Stimulated activated CD8-positive, alpha-beta memory T cell treated with anti-CD3 and anti-CD28 coated beads, Interleukin-15, amount 100 ng/mL, for 24 hours (primary cell): ENCODE measurements at places on chromosomes 5 and 9.

DNA sequence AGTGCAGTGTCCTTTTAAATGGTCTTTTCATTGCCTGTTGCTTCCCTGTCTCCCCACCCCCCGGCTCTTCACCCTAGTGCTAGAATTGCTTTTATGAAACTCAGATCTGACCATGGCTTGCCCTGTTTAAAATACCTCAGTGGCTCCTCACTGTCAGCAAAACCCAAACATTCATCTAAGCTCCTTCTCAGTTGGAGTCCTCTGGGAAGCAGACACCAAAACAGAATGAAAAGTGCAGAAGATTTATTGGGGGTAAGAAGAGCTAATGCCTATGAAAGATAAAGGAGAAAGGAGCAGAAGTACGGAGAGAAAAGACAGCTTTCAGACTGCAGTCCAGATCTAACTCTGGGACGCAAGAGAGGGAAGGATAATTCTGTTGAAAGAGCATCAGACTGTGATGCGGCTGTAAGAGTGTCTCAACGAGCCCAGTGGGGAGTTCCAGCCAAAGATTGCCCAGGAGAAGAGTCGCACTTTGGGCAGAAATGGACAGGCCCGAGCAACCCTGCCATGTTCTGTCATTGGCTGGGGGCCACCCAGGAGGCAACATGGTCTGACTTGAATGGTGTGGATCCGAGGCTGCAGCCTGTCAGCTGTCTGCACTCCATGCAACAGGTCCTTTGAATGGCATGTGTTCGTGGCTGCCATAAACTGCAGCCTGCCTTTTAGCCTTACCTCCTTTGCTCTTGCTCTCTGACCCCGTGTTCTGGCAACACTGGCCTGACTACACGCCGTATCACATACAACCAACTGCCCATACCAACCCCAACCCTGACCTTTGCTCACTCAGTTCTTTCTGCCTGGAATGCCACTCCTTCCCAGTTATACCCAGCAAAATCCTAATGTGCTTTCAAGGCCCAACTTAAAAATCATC, 55.9 kb downstream of the IRF1 start:
- DNase-seq = no peak

DNA sequence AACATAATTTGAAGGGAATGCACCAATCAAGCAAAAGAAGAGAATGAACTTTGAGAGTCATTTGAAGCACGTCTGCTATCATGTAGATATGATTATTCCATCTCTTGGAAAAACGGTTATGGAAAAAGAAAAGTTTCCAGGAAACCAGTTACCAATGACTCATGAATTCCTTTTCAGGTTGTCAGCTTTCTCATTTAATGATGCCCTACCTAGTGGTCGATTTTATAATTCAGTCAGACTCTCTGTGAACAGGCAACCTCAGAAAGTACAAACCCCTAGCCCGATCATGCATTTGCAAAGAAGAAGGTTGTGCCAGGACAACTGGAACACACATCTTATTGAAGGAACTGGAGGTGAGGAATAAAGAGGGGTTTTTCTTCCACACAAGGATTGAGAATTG, 355.1 kb upstream of the GRIA1 start:
- DNase-seq = no peak

GRCh38 chr9:22073349-22073748, 64.2 kb upstream of the CDKN2B start:
- DNase-seq = no peak

DNA sequence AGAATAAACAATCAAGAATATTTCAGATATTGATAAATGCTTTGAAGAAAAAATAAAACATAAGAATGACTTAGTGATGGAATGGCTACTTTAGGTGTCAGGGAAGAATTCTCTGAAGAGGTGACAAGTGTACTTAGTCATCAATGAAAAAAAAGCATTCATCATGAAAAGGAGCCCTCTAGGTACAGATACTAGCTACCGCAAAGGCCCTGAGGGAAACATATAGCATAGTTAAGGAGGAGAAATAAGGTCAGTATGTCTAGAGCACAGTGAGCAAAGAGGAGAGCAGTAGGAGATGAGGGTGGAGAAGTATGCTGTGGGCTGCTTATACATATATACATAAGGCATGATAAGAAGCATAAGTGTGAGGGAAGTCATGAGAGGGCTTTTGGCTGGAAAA, 41.8 kb downstream of the CSF2 start:
- DNase-seq = no peak

GRCh38 chr5:32123058-32123805, 50.9 kb downstream of the GOLPH3 start:
- no peak for DNase-seq

DNA sequence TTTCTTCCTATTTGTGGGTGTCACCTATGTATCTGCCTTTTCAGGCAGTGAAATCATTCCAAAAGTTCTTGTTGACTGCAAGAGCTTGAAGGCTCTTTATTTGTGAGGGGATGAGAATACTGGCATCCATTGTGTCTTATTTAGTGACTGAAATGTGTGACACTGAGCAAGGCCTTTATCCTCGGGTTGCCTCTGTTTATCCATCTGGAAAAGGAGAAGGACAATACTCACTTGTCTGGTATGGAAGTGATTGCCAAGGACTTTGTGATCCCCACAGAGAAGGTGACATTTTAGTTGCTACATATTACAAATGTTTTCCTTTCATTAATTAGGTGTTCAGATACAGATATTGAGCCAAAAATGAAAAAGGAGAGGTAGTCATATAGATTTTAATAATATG, 80.2 kb downstream of the ARRDC3 start:
- DNase-seq = no peak

DNA sequence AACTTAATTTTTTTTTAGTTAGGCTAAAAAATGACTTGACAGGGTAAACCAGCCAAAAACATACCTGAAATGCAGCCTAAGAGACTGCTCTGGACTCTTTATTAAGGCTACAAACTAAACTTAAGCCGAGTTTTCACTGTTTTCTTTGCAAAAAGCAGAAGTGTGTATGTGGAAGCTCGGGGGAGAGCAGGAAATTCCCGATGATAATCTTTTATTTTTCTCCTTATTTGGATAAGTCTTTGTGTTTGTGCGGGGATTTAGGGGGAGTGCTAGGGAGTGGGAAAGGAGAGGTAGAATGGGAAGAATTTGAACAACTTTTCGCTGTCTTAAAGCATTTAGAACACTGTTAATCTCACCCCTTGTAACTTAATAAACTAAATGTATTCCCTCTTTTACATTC, 30.7 kb upstream of the GPR21 start:
- no peak for DNase-seq

DNA sequence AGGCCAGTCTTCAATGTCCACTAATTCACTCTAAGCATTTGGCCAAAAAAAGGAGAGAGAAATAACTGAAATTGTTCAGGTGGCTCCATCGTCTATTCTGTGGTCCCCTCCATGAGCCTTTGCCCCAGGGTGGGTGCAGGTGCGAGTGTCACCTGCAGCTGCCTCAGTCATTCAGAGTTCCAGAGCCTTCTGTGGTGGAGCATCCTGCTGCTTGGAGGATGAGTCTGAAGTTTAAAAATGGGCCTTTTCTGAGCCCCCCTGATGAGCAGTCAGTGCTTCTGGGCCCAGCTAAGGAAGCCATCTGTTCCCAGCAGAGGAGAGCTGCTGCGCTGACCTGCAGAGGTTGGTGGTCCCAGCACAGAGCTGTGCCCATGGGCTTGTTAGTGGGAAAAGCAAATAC, 48.2 kb downstream of the NDST1 start:
- no peak for DNase-seq

GRCh38 chr9:115992834-115993233, 160.8 kb upstream of the PAPPA start:
- DNase-seq = no peak

DNA sequence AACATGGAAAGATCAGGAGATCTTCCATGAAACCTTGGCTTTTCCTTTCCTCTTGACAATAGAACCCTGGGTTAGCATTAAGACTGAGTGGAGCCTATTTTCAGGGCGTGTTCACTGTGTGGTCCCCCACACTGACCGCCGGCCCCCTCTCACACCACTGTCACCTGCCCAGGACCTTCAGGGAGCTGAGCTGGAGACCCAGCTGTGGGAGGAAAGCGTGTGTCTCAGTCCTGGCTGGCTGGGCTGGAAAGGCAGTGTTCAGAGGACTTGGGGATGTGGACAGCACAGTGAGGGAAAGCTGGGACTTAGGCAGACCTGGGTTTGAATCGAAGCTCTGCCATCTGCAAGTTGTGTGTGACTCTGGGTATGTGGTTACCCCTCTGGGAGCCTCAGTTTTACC, 268.1 kb downstream of the NSG2 start:
- no peak for DNase-seq

GRCh38 chr5:115264786-115265185, 2.1 kb upstream of the PGGT1B start:
- no peak for DNase-seq

GRCh38 chr9:32550150-32550561, 2.0 kb upstream of the SMIM27 start:
- no peak for DNase-seq

GRCh38 chr5:150731669-150732242, 27.1 kb downstream of the DCTN4 start:
- no peak for DNase-seq

GRCh38 chr5:154873791-154874331, 15.4 kb downstream of the CNOT8 start:
- no peak for DNase-seq

GRCh38 chr9:34884747-34885189, 73.3 kb upstream of the PHF24 start:
- no peak for DNase-seq

GRCh38 chr9:129505270-129505902, 115.5 kb downstream of the C9orf50 start:
- no peak for DNase-seq

DNA sequence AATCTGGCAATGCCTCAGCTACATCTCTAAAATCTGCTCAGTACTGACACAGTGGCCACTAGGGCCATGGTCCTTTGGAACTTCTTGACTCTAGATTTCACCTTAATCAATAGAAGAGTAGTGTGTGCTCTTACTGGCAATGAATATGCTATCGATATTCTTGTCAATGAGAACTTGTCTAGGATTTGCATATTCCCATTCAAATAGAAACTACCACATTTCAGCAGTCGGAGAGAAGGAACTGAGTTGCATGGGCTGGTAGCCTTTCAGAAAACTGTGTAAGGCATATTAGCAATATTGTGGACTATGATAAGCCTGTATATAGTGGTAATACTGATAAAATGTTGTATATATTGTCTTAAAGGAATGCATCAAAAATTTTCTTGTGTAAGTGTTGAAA, 45.3 kb upstream of the NAA35 start:
- no peak for DNase-seq

DNA sequence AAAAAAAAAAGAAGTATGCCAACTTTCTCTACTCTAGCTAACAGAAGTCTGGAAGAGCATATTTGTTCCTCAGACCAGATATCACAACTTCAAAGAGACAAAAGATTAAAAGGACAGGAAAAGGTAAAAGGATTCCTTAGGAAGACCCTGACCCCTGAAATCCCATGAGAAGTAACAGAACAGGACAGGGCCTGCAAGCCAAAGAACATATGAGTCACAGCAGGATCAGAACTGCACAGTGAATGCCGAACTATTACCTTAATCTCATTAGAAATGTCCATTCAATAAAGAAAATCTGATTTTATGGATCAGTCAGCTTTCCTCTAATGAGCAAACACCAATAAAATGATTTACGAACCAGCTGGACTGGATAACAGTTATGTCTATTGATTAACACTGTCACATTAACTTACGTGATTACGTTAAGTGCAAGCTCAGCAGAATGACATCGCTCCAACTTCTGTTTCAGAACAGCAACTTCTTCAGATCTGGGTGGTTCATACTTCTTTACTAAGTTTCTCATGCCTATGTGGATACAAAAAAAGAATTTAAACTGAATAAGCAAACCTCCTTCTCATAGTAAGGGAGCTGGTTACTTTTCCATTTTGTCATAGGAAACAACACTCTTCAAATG, 13.6 kb downstream of the CCNH start:
- no peak for DNase-seq

- DNase-seq = no peak
Observed at GRCh38 chr9:19379283-19379682, 753 bp downstream of the RPS6 start.

DNA sequence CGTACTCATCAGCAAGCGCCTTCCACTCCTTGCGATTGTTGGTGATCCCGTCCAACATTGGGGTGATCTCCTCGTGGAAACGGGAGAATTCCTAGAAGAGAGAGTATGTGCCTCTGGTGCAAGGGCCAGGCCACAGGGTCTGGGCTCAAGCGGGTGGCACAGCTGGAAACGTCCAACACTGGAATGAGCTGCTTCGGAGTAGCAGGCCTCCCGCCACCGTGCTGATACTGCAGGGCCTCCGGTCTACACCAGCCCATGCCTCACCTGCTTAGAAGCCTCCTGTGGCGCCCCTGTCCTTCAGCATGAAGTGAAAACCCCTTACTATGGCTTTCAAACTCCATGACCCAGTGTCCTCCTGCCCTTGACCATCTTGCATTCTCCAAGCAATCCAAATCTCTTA, 81.4 kb downstream of the PDE6A start:
- no peak for DNase-seq

- DNase-seq = no peak
Observed at GRCh38 chr9:101458963-101459631, 23.5 kb upstream of the ALDOB start.

DNA sequence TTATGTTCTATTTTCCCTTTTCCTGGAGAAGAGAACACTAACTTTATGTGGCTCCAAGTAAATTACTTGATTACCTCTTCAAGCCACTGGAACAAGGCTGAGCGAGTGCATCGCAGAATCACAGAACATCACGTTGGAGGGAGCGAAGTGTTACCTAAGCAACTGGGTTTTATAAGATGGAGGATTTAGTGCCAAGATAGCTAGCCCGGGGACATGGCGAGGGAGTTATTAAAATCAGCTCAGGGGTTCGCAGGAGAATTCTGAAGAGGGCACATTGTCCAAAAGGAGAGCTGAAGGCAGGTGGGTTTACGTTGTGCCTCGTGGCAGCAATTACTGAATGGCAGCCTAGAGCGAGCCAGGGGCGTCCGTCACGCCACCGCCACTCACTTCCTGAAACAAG, 563.2 kb upstream of the ADAMTS16 start:
- no peak for DNase-seq

GRCh38 chr5:137751869-137752491, 2.2 kb downstream of the HNRNPA0 start:
- no peak for DNase-seq

DNA sequence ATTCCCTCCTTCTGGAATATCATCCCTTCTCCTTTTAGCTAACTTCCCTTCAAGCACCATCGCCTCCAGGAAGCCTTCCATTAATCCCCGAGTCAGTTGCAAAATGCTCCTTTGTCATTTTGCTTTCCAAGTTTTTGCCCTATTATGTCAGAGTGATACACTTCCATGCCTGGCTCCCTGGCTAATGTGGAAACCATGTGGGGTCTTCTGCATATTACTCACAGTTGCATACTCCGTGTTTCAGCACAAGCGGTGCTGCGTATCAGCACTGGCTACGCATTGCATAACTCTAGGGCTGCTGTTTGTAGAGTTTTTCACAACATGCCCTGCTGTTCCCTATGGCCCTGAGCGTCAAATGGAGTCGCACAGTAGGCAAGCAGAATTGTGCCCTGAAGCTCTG, 1.9 kb downstream of the TEX53 start:
- no peak for DNase-seq

- DNase-seq = no peak
Observed at GRCh38 chr9:115593587-115594091, 475.7 kb upstream of the TNC start.
